ENCODE measurements at places on chromosomes 6 and 20. TPM values are rescaled to one million over a fixed set of nuclear protein-coding genes. Genes with fewer than 3 reads are reported as not detected.

GRCh38 chr20:24135781-24136180 is 147.2 kb upstream of the GGTLC1 start:
- DNase-seq = no peak

DNA sequence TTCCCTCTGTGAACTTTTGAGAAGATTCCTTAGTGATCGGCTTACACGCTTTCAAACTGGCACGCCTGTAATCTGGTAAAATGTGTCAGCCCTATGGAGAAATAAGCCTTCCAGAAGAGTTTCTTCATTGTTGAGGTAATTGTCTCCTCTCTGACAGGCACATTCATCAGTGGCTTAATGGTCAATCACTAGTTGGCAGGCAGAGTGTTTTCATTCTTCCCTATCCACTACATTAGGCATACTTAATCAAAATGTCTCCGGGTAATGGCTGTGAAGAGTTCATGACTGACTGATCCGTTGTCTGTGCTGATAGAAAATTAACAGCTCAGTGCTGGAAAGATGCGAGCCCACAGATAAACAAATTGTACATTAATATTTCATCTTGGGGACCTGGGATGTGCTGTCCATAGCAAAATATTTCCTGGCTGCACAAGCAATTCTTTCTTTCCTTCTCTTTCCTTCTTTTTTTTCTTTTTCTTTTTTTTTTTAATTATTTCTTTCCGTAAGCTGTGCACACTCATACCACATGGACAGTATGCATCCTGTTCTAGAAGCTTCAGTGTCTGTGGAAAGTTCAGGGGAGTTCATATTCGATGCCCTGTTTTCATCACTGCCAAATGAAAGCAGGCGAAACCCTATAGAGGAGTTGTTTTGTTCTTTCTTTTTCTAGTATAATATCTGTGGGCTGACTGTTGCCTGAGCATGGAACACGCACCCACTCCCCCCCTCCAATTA is 31.4 kb downstream of the TSHZ2 start:
- DNase-seq = no peak

DNA sequence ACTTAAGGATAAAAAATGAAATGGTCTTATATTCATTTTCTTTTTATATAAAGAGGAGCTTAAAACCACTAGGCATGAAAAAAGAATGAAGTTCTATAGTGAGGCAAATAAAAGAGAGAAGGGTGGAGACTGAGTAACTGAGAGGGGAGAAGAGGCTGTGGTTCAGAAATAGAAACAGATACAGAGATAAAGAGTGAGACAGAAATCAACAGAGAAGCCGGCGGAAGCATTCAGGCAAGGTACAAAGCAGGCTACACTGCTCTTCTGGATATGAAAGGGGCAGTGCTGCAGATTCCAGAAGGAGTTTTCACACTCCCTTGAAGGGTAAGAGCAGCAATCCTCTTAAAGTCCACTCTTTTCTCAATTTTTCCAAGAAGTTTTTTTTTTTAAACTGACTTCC is 29.9 kb downstream of the NFATC2 start:
- no peak for DNase-seq

GRCh38 chr6:33689879-33690278 is 21.6 kb downstream of the UQCC2 start:
- no peak for DNase-seq

GRCh38 chr6:137759624-137760023 is 107.4 kb upstream of the TNFAIP3 start:
- no peak for DNase-seq

- no peak for DNase-seq
Measured at GRCh38 chr6:10411131-10411970, 3.5 kb downstream of the TFAP2A start.

GRCh38 chr20:49278818-49279676 is 1.2 kb upstream of the ZNFX1 start:
- DNase-seq = no peak

DNA sequence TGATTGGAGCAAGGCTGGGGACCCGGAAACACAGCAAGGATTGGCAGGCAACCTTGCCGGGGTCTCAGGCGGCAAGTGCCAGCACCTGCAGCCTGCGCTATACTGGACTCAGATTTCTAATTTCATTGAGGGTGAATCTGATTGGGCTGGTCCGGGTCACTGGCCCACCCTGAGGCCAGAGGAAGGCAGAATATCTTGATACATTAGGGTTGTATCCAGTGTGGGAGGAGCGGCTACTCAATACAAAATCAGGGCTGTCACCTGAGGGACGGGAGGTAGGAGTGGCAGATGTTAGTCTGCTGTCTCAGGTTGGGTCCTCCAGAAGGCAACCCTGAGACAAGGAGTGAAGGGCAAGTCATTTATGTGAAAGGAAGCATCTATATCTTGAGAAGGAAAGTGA is 40.7 kb downstream of the BFSP1 start:
- DNase-seq = no peak

- DNase-seq = no peak
Measured at GRCh38 chr6:14455427-14455826, 337.9 kb downstream of the CD83 start.

GRCh38 chr6:134730013-134730412 is 219.9 kb downstream of the ALDH8A1 start:
- no peak for DNase-seq

GRCh38 chr6:21610341-21610740 is 16.8 kb downstream of the SOX4 start:
- DNase-seq = no peak

DNA sequence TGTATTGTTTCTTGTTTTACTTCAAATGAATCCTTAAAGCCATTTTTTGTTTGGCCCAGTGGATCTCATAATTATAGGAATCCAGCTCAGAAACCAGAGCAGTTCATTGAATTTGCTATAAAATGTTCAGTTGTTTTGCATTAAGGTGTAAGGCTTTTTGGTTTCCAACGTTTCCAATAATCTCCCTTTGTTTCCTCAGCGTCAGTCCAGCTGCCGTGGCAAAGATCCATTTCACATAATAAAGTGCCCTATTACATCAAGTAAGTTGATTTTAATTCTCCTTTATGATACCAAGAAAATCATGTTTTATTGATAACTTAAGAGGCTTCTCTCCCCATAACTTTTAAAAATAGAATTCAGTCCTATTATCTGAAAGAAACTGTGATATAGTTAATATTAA is 472.6 kb downstream of the UTRN start:
- DNase-seq = no peak

GRCh38 chr6:105808571-105808970 is 277.6 kb upstream of the PRDM1 start:
- no peak for DNase-seq

- DNase-seq = no peak
Measured at GRCh38 chr6:114524081-114524480, 181.3 kb upstream of the HS3ST5 start.

DNA sequence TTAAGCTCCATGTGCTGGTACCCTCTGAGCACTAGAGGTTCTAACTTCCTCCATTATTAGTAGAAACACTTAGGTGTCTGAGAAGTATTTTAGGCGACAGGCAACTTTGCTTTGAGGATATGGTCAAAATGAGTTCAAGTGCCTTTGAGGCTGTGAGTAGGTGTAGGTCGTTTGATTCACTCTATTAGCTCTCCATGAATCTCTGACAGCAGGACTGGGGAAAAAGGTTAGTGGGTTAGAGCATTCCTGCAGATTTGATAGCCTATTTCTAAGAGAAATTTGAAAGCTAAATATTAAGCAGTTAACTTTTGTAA is 45.9 kb downstream of the IGF2R start:
- no peak for DNase-seq

The CDYL gene
- 68.2 TPM for total RNA-seq

The PPDPF gene
- total RNA-seq = 507 TPM

The CRISP3 gene
- 117 TPM for total RNA-seq

The KCNG1 gene
- 22.4 TPM for total RNA-seq

Data from ureter (tissue), 1 donor.